ENCODE measurements at places on chromosomes 4 and X. TPM values are rescaled to one million over a fixed set of nuclear protein-coding genes. Genes with fewer than 3 reads are reported as not detected.

PDZD4 gene
- 15.2 TPM for polyA plus RNA-seq

CFAP47 gene
- polyA plus RNA-seq: 0.07 TPM

TTC29 gene
- not detected for polyA plus RNA-seq

PPP1R2C gene
- polyA plus RNA-seq: not detected

OPRPN gene
- polyA plus RNA-seq: not detected

GYG2 gene
- 2.2 TPM for polyA plus RNA-seq

ADH1B gene
- polyA plus RNA-seq: 48.6 TPM

ANOS1 gene
- 0.23 TPM for polyA plus RNA-seq

SLC25A14 gene
- 37.1 TPM for polyA plus RNA-seq

ENPEP gene
- 3.1 TPM for polyA plus RNA-seq

FRMPD3 gene
- 0.19 TPM for polyA plus RNA-seq

SH3D19 gene
- 13.1 TPM for polyA plus RNA-seq

ITIH6 gene
- polyA plus RNA-seq: not detected

WDR17 gene
- polyA plus RNA-seq: 3.0 TPM

CXorf65 gene
- polyA plus RNA-seq: not detected

GLRB gene
- polyA plus RNA-seq: 4.1 TPM

SLC25A53 gene
- 5.8 TPM for polyA plus RNA-seq

CCDC120 gene
- 7.3 TPM for polyA plus RNA-seq

MSANTD1 gene
- polyA plus RNA-seq: 1.3 TPM

KLF8 gene
- polyA plus RNA-seq: 2.1 TPM

SSX2B gene
- polyA plus RNA-seq: not detected

SCML2 gene
- polyA plus RNA-seq: 2.9 TPM

GPC4 gene
- 3.0 TPM for polyA plus RNA-seq

GRIA2 gene
- polyA plus RNA-seq: 6.0 TPM

STIM2 gene
- polyA plus RNA-seq: 17.2 TPM

NAA10 gene
- polyA plus RNA-seq: 115 TPM

PCSK1N gene
- 368 TPM for polyA plus RNA-seq

GRIA3 gene
- polyA plus RNA-seq: 3.8 TPM

CSAG3 gene
- not detected for polyA plus RNA-seq

SORBS2 gene
- polyA plus RNA-seq: 74.9 TPM

CNGA1 gene
- 0.99 TPM for polyA plus RNA-seq

MAGEA2B gene
- not detected for polyA plus RNA-seq

DCAF8L1 gene
- polyA plus RNA-seq: not detected

THAP6 gene
- polyA plus RNA-seq: 5.2 TPM

VCX gene
- polyA plus RNA-seq: 0.23 TPM

ARHGAP36 gene
- not detected for polyA plus RNA-seq

ZBED1 gene
- 11.9 TPM for polyA plus RNA-seq

SLC2A9 gene
- 1.9 TPM for polyA plus RNA-seq

RNF4 gene
- polyA plus RNA-seq: 11.7 TPM

ABCD1 gene
- polyA plus RNA-seq: 11.9 TPM

MYOZ2 gene
- polyA plus RNA-seq: 0.16 TPM

HSFX4 gene
- polyA plus RNA-seq: 0.09 TPM

LNX1 gene
- polyA plus RNA-seq: 9.5 TPM

ACE2 gene
- 2.6 TPM for polyA plus RNA-seq

FGF13 gene
- polyA plus RNA-seq: 0.49 TPM

HNRNPD gene
- 131 TPM for polyA plus RNA-seq

PSMD10 gene
- polyA plus RNA-seq: 22.0 TPM

CPEB2 gene
- 3.9 TPM for polyA plus RNA-seq

ARHGAP24 gene
- 10.5 TPM for polyA plus RNA-seq

SERTM2 gene
- not detected for polyA plus RNA-seq

FHIP1A gene
- 4.3 TPM for polyA plus RNA-seq

NRK gene
- 0.15 TPM for polyA plus RNA-seq

MAGEA9B gene
- not detected for polyA plus RNA-seq

Measured in pancreas (tissue), 10 donors.